ENCODE measurements at places on chromosomes 12 and 14.
A peak's percentile ranks its signal among the peaks of the same experiment; 100 is the strongest.

DNA sequence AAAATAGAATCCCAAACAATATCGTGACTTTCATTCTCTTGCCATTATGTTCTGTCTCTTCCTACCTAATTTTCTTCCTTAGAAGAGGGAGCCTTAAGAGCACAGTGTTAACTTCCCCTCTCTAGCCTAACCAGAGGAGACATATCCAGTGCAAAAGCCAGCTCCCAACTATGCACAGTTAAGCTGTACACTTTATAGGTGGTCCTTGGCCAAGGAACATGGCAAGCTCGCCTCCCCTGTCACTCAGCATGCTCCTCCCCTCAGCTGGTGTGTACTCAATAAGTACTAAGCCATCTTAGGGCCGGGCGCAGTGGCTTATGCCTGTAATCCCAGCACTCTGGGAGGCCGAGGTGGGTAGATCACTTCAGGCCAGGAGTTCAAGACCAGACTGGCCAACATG is 255.1 kb upstream of the TMPO start:
- no peak for DNase-seq

DNA sequence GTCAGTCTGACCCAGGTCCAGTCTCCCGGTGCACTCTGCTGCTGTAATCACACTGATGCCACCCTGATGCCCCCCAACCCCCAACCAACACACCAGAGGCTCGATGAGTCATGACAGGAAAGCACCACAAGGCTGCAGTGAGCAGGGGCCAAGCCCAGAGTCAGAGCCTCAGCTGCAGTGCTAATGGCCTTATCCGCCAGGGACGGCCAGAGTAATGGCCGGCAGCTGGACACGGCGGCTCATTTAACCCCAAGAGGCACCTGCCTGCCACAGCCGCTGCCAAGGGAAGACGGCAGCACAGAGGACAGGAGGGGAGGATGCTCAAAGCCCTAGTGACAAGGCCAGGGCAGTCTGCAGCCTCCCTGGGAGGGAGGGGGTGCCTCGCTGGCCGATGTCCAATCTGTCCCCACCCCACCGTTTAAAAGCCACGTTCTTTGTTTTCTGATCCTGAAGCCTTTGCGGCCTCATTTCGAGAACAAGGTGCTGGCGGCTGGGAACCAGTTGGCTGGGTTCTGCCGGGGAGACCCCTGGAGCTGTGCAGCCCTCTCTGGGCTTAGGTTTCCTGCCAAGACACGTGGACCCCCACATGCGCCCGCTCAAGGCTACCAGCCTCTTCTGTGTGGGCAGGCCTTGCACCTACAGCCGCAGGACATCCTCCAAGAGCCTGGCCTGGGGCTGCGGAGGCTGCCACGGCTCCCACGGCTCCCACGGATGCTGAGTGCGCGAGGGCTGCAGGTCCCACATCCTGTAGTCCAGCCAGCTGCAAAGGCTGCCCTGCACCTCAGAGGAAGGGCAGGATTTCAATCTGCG is 13.1 kb downstream of the CCDC85C start:
- DNase-seq: peak; percentile 75

- no peak for DNase-seq
These were observed 268.7 kb downstream of the AKAP6 start for GRCh38 chr14:32597771-32598170.

DNA sequence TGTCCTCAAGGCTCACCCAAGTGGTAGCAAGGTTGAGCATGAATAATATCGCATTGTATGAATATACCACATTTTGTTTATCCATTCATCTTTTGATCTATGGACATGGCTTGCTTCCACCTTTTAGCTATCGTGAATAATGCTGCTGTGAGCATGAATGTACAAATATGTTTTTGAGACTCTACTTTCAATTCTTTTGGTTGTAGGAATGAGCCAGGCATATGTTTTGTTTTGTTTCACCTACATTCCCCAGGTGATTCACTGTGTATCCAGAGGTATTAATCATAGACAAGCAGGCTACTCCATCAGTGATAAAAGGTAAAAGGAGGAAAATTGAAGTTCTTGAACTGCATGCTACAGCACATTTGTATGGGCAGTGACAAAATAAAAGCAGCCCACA is 35.8 kb downstream of the CDKL1 start:
- no peak for DNase-seq

DNA sequence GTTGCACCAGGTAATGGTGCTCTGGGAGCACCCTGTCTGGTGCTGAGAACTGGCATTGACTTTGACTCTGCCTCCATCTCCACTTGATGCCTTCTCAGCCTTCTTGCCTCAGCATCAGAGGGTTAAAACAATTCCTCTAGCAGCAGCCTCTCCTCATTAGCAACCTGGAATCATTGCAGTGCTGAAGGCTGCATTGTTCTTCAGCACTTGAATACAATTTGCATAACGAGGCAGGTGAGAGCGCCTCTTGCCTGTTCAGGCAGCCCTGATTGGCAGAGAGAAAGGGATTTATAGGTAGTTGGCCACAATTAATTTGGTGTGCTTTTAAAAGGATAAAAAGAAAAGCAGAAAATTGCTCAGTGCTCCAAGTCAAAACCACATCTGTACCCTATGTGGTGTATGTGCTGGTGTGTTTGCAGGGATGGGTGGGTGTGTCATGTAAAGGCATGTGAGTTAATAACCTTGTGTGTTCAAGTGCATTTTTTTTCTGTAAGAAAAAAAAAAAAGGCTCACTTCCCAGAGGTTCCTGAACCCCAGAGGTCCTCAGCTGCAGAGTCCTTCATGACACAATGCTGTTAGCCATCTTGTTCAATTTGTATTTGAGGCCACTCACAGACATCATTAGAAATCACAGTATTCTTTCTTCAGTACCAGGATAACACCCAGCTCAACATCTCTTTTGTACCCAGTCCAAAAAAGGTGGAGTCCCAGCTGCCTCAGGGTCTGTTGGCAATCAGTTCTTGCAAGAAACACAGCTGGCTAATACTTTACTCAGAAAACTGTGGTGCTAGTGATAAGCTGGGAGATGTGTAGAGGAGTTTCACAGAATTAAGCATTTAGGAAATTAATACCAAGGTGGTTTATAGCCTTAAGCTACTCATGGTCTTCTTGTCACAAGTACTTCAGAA is 385.6 kb downstream of the GRIN2B start:
- no peak for DNase-seq

DNA sequence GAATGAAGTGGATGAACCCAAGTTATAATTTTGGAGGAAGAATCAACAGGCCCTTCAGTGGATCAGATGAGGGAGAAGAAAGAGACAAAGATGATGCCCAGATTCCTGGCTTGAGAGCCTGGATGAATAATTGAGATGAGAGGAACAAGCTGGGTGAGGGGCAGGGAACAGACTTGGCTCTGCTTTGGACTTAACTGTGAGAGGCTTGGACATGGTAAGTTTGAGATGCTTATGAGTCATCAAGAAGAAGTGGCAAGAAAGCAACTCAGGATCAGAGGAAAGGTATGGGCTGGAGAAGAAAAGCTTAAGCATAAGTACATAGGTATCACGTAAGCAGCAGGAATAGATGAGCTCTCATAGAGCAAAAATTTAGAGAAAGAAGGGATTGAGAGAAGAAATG is 55.3 kb downstream of the FIGNL2 start:
- peak; percentile 44 for DNase-seq

GRCh38 chr12:26318661-26319068 is 123.3 kb downstream of the SSPN start:
- DNase-seq: peak; percentile 91

- no peak for DNase-seq
These were observed 13.5 kb downstream of the NCOR2 start for GRCh38 chr12:124553862-124554428.

DNA sequence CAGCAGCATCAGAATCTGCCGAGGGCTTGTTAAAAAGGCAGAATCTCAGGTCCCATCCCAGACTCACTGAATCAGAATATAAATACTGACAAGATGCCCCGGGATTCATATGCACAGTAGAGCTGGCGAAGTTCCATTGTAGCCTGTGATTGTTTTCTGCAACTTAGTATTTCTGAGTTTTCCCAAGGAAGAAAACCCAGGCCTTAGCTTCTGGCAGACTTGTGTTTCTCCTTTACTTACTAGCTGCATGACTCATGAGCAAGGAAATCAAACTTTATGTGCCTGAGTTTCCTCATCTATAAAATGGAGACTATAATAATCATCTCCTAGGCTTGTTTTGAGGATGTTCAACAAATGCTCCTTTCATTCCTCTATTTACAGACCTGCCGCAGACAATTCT is 278.5 kb upstream of the PLEKHG7 start:
- peak; percentile 23 for DNase-seq

DNA sequence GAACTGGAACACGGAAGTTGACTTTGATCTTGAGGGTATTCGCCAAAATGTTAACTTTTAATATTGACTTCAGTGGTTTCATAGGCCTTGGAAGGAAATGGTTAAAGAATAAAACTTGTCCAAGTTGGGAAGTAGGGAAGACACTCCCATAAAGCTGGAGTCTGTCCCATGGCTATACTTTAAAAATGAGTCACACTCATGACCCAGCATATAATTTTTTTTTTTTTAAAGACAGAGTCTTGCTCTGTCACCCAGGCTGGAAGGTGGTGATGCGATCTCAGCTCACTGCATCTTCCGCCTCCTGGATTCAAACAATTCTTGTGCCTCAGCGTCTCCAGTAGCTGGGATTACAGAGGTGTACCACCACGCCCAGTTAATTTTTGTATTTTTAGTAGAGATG is 19.6 kb downstream of the TMPRSS12 start:
- DNase-seq: peak; percentile 68

GRCh38 chr12:93870020-93870795 is 193.0 kb downstream of the CRADD start:
- no peak for DNase-seq

- DNase-seq: no peak
These were observed 32.4 kb downstream of the YY1 start for GRCh38 chr14:100271247-100271939.

DNA sequence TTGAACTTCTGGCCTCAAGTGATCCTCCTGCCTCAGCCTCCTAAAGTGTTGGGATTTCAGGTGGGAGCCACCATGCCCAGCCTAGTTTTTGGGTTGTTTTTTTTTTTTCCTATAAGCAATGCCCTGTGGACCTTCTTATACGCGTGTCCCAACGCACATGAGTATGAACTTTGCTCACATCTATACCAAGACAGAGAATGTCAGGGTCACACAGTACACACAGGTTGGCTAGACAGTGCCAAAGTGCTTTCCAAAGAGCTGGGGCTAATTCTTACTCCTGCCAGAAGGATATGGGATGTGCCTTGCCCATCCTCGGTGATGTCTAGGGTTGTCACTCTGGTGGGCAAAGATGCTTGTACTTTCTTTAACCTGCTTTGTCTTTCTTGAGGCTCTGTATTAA is 7.6 kb upstream of the CCDC85C start:
- DNase-seq: no peak

DNA sequence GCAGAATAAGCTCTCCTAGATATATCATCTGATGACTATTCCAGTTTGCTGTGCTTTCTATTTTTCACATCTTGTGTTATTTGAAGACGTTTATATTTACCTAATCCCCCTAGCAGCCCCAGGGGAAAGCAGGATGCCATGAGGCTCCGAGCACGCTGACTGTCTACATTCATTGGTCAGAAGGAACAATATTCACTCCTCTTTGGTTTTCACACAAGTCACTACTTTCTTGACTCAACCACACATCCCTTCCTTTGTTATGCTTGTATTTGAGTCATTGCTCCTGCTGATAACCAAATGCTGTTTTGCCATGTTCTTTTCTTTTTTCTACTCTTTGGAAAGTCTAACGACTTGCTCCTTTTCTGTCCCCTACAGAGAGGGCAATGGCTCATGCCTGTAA is 86.5 kb upstream of the SLC38A2 start:
- peak; percentile 65 for DNase-seq

- no peak for DNase-seq
These were observed 18.6 kb downstream of the ISCA2 start for GRCh38 chr14:74511966-74512830.

DNA sequence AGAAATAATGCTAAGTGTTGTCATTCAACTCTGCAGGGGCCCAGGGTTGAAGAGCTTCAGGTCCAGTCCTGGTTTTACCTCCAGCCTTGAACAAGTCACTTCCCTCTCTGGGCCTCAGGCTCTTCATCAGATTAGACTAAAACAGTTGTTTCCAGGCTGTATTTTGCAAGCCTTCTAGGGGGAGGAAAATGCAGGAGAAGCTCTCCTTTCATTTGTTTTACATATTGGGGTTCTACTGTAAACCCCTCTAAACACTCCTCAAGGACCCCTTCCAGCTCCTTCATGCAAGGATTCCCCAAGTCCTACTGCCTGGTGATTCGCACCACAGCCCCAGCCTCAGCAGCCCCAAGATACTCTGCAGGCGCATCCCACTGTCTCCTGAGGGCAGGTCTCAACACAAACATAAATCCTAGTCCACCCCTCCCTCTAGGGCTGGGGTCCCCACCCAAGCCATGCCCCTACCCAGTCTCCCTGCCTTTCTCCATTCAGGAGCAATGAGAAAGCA is 2.7 kb downstream of the SDR9C7 start:
- peak; percentile 48 for DNase-seq

- DNase-seq: no peak
These were observed 170.2 kb upstream of the PZP start for GRCh38 chr12:9378430-9378835.

- no peak for DNase-seq
These were observed 143.8 kb downstream of the ADGRD1 start for GRCh38 chr12:131097202-131098177.

DNA sequence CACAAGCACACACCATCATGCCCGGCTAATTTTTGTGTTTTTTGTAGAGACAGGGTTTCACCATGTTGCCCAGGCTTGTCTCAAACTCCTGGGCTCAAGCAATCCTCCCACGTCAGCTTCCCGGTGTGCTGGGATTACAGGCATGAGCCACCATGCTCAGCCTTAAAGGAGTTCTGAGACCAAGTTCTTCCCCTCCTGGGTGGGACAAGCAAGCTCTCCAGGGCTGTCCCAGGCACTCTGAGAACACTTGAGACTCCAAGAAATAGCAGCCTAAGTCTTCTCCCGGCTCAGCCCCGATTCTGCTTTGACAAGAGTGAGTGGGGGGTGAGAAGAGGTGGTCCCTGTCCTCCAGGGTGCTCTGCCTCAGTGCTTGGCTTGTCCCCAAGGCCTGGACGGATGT is 86.4 kb downstream of the STAB2 start:
- DNase-seq: no peak

Measured in EL (cell line).